T-cell (primary cell): ENCODE measurements at places on chromosomes 4 and X.

DNA sequence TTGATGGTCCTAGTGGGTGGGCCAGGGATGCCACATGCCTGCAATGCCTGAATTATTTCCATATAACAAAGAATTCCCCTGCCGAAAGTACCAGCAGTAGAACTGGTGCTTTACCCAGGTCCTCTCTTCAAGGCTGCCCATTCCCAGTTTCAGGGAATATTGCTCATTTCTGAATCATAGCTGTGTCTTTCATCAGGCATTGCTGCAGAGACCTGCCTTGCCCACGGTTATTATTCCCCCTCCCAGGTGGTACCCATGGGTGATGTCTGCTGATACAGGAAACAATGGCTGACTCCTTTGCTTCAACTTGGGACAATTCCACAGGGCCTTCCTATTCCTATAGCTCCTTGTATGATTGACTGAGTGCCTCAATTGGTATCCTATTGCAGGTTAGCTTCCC is 9.7 kb upstream of the IQCM start:
- no peak for DNase-seq

GRCh38 chrX:44305921-44306320 is 37.6 kb downstream of the EFHC2 start:
- no peak for DNase-seq

DNA sequence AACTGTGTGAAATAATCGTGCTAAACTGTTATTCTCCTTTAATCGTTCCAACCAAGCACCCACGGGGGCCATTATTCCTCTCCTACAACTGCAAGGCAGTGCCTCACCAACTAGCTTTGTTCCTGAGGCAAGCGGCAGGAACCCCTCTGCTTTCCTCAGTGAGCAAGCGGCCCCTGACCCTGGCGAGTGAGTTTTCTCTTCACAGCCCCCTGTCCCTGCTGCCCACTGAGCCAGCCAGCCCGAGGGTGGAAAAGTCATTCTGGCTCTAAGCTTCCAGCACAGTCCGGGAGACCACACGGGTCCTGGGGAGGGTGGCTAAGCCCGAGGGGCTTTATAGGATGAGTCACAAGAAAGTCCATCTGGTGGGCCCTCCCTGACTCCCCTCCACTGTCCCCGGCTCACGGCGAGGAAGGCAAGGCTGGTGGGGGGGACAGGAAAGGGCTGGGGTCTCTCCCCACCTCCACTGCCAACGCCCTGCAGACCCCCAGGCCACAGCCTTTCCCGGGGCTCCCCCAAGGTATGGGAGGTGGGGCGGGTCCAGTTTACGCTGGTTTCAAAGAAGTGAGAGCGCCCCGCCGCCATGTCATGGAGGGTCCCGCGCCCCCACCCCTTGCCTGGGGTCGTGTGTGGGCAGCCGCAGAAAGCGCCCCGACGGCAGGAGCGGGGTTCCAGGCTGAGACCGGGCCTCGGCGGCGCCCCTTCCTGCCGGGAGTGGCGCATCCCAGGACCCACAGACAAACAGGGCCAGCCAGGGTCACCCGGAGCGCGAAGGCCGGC is 45.0 kb downstream of the CPLX1 start:
- no peak for DNase-seq

DNA sequence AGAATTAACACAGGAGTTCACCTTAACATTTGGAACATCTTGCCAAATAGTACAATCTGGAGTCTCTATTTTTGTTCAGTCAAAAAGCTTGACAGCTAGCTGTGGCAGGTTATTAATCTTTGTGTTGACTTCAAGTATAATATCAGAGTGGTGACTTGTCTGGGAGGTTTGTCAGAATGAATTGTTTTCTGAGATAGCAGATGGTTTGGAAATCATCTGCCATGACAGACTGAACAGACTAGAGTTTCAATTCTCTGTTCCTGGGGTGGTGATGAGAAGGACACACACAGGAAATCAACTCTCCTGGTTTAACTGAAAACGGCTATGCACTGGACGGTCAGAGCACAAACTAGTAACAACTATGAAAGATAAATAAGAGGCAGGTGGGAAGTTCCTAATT is 203.3 kb upstream of the EMCN start:
- no peak for DNase-seq

DNA sequence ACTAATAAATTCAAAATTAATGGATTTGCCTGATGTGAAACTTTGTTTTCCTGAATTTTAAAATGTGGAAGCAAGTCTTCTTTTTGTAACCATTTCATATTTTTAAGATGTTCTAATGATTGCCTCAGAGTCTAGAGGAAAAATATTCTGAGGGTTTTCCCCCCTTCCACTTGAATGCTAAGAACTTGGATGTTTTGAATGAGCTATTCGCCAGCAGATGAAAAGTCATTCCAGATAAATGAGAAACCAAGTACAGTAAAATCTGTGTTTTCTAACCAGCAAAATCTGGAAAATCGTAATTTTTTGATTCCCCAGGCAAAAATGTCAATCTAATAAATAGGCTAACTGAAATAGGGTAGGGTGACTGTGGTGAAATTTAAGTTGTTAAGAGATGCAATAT is 45.6 kb downstream of the SLIT2 start:
- DNase-seq = no peak
